ENCODE measurements at places on chromosomes 13 and 19. TPM values are rescaled to one million over a fixed set of nuclear protein-coding genes. Genes with fewer than 3 reads are reported as not detected.

The SIAH3 gene
- 0.20 TPM for total RNA-seq

The AP2S1 gene
- 121 TPM for total RNA-seq

The CRB3 gene
- total RNA-seq, result 1.8 TPM

The PDCD2L gene
- total RNA-seq, result 46.2 TPM

The LILRA1 gene
- not detected for total RNA-seq

The LACC1 gene
- total RNA-seq, result 4.6 TPM

The RFC3 gene
- 59.2 TPM for total RNA-seq

The IZUMO4 gene
- total RNA-seq, result 9.7 TPM

The SNRNP70 gene
- total RNA-seq, result 221 TPM

The SERP2 gene
- 0.51 TPM for total RNA-seq

The ZNF135 gene
- 1.0 TPM for total RNA-seq

DNA sequence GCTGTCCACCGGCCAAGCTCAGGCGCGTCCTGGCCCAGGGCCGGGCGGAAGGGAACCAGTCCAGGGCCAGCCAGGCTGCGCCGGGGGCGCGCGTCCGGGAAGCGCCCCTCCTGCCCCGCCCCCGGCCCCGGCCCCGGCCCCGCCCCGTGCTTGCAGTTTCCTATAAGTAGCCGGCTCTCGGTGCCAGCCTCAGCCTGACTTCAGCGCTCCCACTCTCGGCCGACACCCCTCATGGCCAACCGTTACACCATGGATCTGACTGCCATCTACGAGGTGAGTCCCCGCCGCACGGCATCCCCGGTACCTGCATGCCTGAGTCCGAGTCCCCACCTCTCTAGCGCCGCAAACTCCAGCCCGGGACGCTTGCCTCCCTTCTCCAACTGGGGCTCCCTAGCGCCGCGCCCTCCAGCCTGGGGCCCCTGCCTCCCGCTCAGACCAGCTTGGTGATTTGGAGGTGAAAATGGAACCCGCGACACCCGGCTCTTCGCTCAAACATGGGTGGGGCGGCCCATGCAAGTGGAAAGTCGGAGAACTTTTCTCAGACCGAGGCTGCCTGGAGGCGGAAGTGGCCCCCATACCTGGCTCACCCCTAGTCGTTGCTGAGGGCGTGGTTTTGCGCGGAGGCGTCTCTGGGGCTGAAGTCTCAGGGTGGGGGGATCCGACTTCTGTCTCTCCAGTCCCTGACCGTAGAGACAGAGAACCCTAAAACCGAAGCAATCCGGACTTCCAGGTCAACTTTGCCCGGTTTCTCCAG is at the start of gene ZFP36:
ZFP36 (plus strand) TSS at position 192 of the 754 bp plus-strand sequence; CDS start at position 250, 58 bp downstream.
- DNase-seq, result peak; percentile 94

DNA sequence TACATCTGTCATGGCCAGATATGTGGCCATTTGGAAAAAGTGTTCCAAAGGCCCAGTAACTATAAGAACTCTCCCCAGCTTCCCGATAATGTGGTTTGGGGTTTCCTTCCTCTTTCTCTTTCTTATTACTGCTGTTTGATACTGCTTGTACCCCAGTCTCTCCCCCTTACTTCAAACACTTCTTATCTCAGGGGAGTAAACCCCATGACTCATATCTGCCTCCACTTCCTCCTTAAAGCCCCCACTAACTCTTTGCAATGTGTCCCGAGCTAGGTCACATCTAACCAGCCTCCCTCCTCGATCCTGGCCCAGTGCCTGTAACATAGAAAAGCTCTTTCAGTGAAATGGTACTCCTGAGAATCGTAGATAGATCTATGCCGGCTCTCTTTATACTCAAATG is 82.4 kb upstream of the STARD13 start:
- DNase-seq, result no peak

DNA sequence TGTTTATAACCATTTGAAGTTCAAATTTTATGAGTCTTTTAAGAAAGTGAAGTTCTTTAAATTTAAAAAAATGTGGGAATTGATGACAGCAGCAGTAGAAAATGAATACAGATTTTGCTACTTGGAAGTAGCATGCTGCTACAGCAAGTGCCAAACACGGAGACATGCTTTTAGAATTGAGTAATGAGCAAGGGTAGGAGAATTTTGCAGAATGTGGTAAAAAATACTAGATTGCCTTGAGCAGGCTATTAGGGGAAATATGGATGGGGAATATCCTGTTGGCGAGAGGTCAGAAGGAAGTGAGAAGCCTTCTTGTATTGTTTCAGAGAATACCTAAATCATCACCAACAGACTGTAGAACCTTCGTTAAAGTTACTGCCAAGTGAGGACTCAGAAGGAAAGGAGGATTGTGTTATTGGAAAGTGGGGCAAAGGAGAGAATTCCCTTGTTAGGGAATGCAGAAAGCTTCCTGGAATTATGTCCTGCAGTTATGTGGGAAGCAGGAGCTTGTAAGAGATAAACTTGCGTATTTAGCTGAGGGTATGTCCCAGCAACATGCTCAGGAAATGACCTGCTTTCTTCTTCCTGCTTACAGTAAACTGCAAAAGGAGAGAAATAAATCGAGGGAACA is 32.4 kb upstream of the OXGR1 start:
- DNase-seq, result no peak

DNA sequence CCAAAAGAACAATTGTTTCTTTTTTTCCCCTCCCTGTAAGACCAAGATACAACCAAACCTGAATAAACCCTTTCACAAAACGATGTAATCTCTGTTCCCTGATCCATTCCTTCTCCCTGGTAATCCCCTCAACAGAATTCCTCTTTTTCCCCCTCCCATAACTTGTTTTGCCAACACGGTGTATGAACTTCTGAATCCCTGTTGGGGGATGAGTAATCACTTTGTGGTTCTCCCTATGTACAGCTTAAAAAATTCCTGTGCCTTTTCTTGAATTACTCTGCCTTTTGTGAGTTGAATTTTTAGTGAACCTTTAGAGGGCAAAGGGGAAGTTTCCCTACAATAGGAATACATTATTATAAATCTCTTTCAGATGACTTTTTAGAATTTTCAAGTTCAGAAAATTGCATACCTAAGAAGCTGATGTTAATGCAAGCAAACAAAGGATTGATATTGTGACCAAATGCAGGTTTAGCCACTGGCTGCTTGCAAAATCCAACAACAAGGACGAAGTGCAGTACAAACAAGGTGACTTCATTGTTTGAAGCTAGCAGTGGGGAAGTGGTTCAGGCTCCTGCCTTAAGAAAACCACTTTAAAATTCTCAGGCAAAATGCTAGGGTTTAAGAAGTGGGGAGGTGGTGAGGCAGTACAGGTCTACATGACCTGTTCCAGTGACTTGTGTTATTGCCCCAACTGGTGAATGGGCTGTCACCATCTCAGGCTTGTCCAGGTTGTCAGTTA is 15.0 kb upstream of the EPSTI1 start:
- no peak for DNase-seq

DNA sequence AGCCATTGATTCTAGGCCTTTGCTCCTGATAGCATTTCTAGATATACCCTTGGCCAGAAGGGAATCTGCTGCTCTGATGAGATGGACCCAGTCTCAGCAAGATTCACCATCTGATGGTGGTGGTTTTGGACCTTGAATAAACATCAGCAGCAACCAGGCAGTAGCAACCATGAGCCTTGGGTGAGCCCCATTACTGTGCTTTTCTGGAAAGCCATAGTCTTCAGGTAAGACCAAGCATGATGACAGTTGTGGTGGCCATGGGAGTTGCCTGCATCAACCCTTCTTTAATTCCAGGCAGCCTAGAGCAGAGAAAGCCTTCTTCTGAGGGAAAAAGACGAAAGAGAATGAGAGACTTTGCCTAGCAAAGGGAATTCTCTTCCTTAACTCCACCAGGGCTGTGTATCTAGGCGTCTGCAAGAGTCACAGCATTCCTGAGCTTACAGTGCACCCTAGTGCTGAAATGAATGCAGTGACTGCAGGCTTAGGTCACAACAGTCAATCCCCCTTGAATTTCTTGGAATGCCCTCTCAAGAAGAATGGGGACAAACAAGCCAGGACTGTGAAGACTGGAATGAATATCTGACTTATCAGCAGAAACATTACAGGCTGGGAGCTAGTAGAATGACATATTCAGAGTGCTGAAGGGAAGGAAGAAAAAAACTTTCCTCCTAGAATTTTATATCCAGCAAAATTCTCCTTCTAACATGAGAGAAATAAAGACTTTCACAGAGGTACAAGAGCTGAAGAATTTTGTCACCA is 942.4 kb upstream of the PCDH20 start:
- DNase-seq, result no peak

GRCh38 chr13:23918208-23918607 is 20.9 kb upstream of the C1QTNF9B start:
- no peak for DNase-seq

DNA sequence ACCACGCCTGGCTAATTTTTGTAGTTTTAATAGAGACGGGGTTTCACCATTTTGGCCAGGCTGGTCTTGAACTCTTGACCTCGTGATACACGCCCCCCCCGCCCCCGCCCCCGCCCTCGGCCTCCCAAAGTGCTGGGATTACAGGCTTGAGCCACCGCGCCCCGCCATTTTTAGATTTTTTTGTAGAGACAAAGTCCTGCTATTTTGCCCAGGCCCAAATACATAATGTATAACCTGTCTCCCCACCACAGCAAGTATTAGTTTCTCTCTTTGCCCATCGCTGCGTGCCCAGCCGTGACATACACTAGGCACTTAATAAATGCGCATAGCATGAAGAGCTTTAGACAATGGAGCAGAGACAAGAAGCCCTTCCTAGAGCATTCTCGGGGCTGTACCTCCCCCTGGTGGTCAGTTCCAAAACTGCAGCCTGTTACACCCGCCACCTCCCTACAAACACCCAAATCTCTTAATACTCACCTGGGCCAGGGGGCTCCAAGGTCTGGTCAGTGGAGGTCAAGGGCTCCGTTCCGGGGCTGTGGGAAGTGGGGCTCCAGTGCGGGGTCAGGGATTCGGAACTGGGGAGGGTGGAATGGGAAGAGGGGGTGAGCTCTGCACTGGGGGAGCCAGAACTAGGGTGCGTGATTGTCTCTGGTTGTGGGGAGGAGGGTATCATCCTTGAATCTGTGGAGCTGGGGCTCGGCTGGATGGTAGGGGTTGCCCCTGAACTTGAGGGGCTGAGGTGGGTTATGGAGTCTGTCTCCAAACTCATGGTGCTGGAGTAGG is 22.5 kb downstream of the IQCN start:
- DNase-seq, result peak; percentile 85

GRCh38 chr13:87661471-87661870 is 9.7 kb upstream of the SLITRK5 start:
- no peak for DNase-seq

DNA sequence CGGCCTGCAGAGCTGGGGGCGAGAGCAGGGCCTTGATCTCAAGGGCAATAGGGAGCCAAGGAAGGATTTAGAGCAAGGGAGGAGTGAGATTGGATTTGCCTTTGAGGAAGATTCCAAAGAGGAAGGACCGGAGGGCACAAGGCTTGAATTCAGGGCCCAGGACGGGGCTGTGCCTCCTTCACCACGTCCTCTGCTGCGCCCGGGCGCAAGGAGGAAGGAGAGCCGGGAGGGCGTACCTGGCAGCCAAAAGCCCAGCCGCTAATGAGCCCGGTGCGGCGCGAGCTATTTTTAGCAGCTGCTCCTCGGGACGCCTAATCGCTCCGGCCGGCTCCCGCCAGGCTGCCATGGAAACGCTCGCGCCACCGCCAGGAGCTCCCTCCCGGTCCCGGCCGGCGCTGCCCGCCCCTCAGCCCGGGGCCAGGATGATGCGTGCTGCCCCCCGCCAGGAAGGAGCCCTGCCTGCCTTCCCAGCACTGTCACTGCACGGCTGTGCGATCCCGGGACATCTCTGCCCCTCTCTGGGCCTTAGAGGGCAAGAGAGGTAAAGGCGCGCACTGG is 31.3 kb downstream of the TINCR start:
- no peak for DNase-seq

GRCh38 chr13:101262306-101262705 is 154.0 kb downstream of the NALCN start:
- DNase-seq, result no peak

DNA sequence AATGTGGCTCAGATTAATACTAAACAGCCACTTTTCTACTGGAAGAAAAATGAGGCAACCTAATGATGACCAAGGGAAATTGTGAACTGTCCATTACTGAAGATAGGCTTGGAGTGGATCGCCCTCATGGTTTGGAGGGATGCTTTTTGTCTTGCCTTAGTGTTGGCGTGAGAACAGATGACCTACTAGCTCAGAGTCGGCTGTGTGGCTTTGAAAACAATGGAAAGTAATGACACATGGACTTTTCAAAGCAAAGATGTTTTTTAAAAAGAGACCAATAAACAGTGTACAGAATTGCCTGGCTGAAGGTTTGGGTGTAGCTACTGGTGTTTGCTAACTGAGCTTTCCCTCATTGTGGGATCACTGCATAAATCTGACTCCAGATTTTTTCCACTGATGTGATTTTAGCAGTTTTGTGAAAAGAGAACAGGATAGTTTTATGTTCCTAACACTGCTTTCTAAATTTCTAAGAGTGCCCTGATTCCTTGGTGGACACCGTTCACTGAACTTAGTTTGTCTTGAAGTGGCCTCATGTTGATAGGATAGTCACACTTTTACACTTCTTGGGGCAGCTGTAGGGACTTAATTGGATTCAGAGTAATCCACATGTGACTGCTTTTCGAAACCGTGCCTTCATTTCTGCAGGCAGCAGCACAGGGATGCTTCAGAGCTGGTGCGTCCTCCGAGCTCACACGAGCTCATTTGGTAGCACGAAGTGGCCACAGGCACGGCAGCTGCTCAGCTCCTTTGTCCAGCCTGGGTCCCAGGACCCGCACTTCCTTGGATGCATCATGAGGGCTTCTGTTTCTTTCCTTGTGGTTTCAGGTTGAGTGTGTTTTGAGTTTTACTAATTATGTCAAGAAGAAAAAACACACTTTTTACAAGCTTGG is 4.3 kb downstream of the CEBPG start:
- no peak for DNase-seq

- no peak for DNase-seq
Measured at GRCh38 chr13:42876270-42876714, 94.9 kb downstream of the FAM216B start.

GRCh38 chr13:70430256-70430655 is 322.0 kb upstream of the KLHL1 start:
- DNase-seq, result no peak

GRCh38 chr13:43758834-43759233 is 27.9 kb downstream of the ENOX1 start:
- no peak for DNase-seq

DNA sequence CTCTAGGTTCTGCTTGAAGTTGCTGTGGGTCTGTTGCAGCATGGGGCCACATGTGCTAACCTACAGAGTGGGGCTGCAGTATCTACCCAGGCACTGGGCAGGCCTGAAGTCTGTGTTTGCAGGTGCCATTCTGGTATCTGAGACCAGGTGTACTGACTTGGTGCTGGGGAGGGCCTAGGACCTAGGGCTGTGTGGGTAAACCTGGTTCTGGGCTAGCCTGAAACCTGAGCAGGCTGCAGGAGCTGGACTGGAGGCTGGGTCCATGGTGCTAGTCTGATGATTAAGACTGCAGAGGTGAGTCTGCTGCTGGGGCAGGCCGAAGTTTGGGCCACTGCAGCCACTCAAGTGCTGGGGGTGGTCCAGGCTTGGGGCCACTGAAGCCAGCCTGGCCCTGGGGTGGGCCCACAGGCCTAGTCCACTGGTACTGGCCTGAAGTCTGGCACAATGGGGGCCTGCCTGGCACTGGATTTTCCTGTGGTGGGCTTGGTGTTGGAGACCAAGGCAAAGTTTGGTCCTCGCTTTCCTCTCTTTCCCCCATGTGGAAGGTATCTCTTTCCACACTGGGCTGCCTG is 310.6 kb downstream of the NDFIP2 start:
- DNase-seq, result no peak

GRCh38 chr13:97359181-97360057 is 74.5 kb upstream of the RAP2A start:
- DNase-seq, result peak; percentile 62

- DNase-seq, result peak; percentile 54
Measured at GRCh38 chr19:39408392-39409207, 2.0 kb downstream of the ZFP36 start.

- no peak for DNase-seq
Measured at GRCh38 chr19:28555317-28555716, 657.6 kb downstream of the UQCRFS1 start.
